Stimulated activated CD8-positive, alpha-beta memory T cell treated with anti-CD3 and anti-CD28 coated beads, Interleukin-4, amount 100 ng/mL, for 4 hours (primary cell): ENCODE measurements at places on chromosomes 5 and 9.

GRCh38 chr9:2043881-2044462, 28.8 kb downstream of the SMARCA2 start:
- DNase-seq: no peak

DNA sequence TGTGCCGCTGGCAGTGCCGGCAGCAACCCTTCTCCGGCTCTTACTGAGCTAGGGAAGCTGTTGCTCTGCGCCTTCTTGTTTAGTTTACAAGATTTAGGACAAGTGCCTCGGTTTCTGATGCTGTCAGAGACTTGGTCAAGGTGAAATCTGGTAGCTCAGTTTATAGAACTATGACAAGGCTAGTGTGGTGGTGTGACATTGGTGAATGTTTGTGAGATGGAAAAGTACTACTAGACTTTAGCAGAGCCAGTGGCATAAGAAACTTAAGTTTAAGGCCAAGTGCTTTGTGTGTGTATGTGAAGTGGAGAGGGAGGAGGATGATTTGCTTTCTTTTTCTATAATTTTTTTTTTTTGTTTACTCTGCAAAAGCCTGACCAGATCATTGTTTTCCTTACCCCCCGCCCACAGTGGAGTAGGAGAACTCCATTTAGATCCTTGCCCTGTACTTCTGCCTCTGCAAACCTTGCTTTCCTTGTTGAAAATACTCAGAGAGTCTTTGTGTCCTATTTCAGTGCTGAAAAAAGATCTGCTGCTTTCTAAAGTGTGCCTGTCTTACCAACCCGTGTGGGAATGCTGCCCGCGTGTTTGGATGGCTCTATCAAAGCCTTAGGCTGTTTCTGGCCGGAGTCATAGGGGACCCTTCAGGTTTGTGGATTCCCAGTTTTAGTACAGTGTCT, 75.9 kb downstream of the TRIO start:
- DNase-seq: no peak

DNA sequence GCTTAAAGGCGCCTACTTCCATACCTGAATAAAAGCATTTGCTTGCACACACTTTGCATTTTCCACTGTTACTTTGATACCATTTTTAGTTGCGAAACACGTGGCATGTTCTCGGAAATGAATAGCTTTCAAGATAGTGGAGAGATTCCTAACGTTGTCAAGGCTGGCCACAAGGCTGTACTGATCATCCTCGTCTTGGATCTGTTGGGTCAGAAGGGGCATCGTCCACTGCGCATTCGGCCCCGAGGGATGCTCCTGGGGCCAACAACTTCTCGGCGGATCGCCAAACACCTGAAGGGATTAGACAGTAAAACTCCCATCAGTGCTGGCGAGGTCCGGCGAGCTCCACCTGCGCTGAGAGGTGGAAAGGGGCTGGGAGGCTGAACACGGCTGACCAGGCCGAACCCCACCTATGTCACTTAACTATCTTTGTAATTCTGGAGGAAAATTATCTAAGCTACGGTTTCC, 599 bp downstream of the RAD1 start:
- no peak for DNase-seq

- no peak for DNase-seq
Measured at GRCh38 chr9:26786564-26786963, 106.0 kb downstream of the CAAP1 start.

DNA sequence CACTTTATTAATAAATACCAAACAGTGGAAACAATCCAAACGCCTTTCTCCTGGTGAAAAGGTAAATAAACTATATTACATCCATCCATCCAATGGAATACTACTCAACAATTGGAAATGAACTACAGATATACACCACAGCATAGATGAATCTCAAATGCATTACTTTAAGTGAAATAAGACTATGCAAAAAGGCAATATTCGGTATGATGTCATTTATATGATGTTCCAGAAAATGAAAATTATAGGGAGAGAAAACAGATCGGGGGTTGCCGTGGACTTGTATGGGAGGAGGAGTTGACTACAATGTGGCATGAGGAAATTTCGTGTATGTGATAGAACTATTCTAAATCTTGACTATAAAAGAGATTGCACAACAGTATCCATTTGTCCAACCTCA, 27.5 kb upstream of the SLIT3 start:
- DNase-seq: no peak
